ENCODE measurements at places on chromosomes 4 and X.

- DNase-seq = no peak
These were observed 30.5 kb downstream of the TMPRSS11D start for GRCh38 chr4:67853336-67853735.

- no peak for DNase-seq
These were observed 4.5 kb downstream of the VEGFC start for GRCh38 chr4:176788248-176788647.

GRCh38 chr4:68904786-68905185 is 46.8 kb downstream of the UGT2A3 start:
- DNase-seq = no peak

- DNase-seq = no peak
These were observed 64.0 kb downstream of the KCNIP4 start for GRCh38 chr4:21884615-21885014.

- DNase-seq = peak; percentile 56
These were observed at the start of gene CXCL8 for GRCh38 chr4:73740353-73740778. Gene CXCL8, plus strand, starts transcription at chr4:73740569. Its CDS starts 90 bp downstream, at chr4:73740659.

GRCh38 chr4:93879919-93880318 is 51.4 kb downstream of the ATOH1 start:
- no peak for DNase-seq

DNA sequence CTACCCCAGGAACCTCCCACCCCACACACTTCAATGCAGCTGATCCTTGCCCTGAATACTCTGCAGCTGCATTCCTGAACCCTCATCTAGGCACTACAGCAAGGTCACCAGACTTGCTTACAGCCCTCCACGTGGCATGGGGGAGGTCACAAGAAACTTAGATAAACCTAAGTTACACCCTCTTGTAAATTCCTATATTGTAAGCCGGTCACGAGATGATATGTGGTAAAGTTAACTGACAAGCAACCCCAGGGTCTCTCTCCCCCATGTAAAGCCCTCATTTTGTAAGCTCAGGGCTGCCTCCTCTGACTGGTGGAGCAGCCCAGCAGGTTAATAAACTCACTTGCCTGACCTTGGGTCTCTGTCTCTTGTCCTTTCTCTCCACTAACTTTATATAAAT is 570.7 kb downstream of the PCDH7 start:
- DNase-seq = no peak

DNA sequence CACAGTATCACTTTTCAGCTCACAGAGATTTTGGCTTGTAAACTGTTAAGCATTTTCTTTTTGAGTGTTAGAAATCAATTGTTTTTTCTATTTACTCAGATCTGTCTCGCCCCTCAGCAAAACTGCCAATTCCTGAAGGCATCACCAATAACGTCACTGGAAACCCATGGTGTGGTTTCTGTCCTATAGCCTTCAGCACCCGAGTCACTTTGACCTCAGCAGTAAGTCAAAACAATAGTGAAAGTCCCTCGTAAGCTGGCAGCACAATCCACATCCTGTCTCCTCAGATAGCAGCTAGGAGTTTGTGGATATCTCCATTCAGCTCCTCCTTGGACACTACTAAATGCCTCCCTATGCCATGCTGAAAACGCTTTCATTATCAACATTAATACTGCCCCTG is 1787.4 kb upstream of the ADGRL3 start:
- DNase-seq = no peak

Measured in stromal cell of bone marrow (primary cell).